ENCODE measurements at places on chromosomes 16 and 17.

GRCh38 chr17:58618336-58618735 is 73.5 kb downstream of the TEX14 start:
- DNase-seq, result no peak

DNA sequence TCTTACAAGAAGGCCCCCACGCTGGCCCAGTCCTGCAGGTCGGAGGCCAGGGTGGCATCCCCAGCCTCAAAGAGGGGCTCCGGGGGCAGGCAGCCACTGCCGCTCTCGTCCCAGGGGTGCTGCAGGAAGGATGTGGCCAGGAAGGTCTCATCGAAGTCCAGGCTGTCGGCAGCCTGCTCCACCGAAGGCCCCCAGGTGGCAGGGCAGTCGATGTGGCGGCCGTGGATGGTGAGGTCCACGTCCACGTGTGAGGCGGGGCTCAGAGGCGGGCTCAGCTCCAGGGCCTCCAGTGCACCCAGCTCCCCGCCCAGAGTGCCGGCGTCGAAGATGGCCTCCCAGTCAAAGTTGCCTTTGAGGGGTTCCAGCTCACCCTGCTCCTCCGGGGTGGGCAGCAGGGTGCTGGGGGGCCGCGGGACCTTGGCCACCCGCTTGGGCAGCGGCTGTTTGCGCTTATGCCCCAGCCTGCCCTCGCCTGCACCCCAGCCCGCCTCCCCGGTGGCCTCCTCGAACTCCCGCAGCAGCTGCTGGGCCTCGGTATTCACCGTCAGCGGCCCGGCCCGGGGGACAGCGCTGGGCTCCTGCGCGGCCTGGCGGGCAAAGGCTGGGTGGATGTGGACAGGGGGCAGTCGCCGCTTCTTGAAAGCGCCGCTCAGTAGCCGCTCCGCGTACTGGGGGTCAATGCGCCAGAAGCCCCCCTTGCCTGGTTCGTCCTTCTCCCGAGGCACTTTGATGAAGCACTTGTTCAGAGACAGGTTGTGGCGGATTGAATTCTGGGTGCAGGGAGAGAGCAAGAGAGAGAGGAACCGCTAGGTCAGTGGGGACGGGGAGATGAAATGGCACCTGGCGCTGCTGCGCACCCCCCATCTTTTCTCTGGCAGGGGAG is 3.5 kb downstream of the FOXJ1 start:
- DNase-seq, result no peak

GRCh38 chr17:55224746-55225145 is 40.0 kb upstream of the HLF start:
- DNase-seq, result no peak

DNA sequence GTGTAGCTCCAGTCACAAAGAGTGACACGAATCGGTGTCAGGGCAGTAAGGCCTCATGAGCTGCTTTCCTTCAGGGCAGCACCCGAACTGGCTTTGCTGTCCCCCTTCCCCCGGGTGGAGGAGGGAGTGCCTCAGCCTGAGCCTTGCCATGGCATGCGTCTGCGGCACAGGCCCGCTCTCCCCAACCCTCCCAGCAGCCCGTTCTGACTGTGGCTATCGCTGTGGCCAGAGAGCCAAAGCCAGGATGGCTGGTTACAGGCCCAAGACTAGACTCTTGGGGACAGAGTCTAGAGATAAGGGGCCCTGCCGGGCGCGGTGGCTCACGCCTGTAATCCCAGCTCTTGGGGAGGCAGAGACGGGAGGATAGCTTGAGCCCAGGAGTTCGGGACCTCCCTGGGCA is 25.9 kb downstream of the CLUH start:
- DNase-seq, result no peak

GRCh38 chr16:10740000-10740844 is 3.4 kb upstream of the NUBP1 start:
- DNase-seq, result no peak

All from adipocyte (in vitro differentiated cells).